ENCODE measurements at places on chromosomes 2 and 18. TPM values are rescaled to one million over a fixed set of nuclear protein-coding genes. Genes with fewer than 3 reads are reported as not detected.

DNA sequence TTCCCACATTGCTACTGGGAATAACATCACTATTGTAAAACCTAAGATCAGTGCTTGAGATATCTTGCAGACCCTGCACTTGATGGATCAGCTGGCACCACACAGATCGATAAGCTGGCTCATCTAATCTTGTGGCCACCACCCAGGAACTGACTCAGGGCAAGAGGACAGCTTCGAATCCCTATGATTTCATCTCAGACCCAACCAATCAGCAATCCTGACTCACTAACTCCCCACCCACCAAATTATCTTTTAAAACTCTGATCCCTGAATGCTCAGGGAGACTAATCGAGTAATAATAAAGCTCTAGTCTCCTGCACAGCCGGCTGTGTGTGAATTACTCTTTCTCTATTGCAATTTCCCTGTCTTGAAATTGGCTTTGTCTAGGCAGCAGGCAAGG, 11.3 kb upstream of the TEX44 start:
- no peak for DNase-seq

- peak; percentile 91 for DNase-seq
These were observed 28.3 kb upstream of the NTSR2 start for GRCh38 chr2:11698009-11698922.

GRCh38 chr2:2822143-2822542, 491.1 kb upstream of the MYT1L start:
- no peak for DNase-seq

GRCh38 chr2:217222309-217222910, 362.5 kb upstream of the TNP1 start:
- DNase-seq = no peak

- DNase-seq = peak; percentile 19
These were observed at the start of gene RFTN2 for GRCh38 chr2:197675246-197675645. RFTN2 (minus strand) TSS chr2:197675587; CDS start chr2:197675458, 129 bp downstream.

DNA sequence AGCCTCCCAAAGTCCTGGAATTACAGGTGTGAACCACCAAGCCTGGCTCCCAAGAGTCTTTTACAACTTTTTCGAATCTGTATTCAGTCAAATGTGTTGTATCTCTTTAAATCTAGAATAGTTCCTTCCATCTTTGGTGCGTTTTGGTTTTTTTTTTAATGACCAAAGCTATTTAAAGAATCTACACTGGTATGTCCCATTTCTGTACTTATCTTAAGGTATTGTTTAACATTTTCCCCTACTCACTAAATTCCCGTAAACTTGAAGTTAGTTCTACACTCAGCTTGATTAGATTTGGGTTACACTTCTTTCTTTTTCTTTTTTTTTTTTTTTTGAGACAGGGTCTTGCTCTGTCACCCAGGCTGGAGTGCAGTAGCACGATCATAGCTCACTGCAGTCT, 63.8 kb downstream of the TMEM237 start:
- DNase-seq = peak; percentile 29

GRCh38 chr2:10910625-10911024, 1.1 kb upstream of the KCNF1 start:
- DNase-seq = no peak

GRCh38 chr2:163800951-163801381, 65.2 kb upstream of the FIGN start:
- peak; percentile 86 for DNase-seq

DNA sequence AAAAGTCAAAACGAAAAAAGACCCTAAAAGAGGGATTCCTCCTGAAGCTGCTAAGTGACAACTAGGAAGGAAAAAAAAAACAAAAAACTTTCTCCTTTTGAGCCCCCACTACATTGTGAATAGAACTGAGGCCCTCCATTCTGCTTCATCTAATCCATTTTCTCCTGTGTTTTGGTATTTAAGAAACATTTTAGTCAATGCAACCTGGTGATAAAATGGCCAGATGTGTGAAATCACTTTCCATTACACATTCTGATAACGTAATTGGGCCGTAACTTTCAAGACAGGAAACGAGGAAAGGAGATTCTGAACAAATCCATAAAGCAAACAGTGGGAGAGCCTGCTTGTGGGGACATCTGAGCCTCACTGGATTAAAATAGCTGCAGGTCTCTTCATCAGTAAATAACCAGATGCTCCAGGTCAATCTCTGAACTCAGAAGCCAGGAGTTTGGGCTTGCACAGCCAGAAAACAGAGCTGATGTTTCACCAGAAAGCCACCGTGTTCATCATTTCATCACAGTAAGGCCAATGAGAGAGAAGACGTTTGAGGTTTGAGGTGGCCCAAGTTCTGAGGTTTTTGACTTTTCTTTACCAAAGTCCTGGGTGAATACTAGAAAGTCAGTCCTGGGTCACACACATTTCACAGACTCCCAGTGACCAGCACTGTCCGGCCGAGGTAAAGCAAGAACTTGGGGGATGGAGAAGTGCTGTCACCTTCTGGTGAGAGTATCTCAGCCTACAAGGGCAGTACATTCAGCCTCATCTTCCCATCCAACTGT, 47.8 kb downstream of the TGFA start:
- DNase-seq = no peak

- DNase-seq = peak; percentile 22
These were observed 172.0 kb downstream of the SLC4A10 start for GRCh38 chr2:161796192-161796591.

GRCh38 chr18:56161566-56162260, 476.7 kb downstream of the TXNL1 start:
- DNase-seq = no peak

GRCh38 chr2:190343536-190344275, at the start of gene INPP1:
INPP1 (plus strand) TSS chr2:190343589; CDS start chr2:190360103, 16,514 bp downstream.
- peak; percentile 72 for DNase-seq

GRCh38 chr2:195505701-195506100, 151.3 kb upstream of the SLC39A10 start:
- DNase-seq = no peak

DNA sequence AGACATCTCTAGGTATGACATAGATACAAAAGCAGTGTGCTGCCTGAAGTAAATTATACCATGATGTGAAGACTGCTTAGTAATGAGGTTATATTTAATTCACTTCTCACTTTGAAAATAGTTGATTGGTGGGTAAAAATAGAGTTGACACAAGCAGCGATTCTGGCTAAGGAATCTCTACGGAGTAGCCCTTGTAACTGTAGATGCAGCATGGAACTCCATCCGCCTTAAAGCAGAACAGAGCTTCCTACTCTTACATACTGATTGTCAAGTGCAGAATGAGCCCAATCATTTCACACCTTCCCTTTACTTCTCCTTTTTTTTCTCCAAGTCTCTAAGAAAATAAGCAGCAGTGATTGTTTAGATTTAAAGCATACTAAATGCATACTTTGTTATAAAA, 1594.6 kb upstream of the SLC39A10 start:
- DNase-seq = no peak

DNA sequence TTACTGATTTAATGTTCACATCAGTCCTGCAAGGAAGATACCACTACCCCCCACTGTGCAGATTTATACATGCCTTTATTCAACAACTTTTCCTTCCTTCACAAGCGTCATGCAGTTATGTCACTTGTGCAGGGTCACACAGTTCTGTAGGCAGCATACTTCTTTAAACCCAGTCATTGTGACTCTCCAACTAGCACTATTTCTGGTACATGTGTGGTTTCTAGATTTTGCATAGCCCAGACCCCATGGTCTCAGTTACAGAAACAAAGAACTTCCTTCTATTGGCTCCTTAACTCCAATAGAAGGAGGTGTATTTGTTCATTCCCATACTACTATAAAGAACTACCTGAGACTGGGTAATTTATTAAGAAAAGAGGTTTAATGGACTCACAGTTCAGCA, 333.1 kb downstream of the ZNF516 start:
- DNase-seq = no peak

DNA sequence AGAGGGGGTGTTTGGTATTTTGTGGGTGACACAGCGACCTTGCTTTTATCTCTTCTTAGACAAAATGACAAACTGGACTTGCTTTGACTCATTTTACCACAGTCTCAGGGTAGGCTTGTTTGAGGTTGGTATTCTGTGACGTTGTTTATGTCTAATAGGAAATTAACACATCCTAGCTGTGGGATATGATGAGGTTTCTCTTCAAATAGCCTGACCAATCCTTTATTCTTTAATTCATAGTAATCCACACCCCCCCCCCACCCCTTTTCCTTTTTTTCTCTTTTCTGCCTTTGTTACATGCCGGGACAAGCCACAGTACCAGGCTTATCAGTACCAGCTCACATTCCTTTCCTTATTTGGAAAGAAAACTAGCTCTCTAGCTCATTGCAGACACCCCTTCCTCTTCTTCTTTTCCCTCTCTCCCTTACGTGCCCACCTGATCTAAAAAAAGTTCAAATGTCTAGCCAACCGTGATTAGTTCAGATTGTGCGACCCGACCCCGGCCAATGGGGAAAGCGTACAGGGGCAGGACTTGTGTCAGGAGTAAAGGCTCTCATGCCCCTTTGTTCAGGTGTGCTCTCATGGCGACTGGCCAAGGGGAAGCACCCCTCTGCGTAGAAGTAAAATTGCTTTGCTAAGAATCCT, 52.2 kb upstream of the PTPRM start:
- DNase-seq = no peak

DNA sequence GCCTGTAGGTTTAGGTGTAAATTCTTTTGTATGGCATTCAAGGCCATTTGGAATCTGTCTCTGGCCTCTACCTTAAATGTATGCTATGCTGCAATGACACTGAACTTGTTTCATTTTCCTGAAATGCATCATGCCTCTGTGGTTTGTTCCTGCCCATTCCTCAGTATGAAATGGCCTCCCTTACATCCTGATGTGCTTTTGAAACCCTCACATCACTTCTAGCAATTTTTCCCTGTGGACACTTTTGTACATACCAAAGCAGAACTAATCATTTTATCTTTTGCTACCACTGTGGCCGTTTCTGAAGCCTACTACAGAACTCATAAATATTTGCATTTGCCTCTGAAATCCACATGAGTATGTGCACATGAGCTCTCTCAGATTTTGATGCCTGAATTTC, 557.2 kb downstream of the ERBB4 start:
- DNase-seq = no peak

- no peak for DNase-seq
These were observed 125.8 kb upstream of the COPS8 start for GRCh38 chr2:236959876-236960275.

DNA sequence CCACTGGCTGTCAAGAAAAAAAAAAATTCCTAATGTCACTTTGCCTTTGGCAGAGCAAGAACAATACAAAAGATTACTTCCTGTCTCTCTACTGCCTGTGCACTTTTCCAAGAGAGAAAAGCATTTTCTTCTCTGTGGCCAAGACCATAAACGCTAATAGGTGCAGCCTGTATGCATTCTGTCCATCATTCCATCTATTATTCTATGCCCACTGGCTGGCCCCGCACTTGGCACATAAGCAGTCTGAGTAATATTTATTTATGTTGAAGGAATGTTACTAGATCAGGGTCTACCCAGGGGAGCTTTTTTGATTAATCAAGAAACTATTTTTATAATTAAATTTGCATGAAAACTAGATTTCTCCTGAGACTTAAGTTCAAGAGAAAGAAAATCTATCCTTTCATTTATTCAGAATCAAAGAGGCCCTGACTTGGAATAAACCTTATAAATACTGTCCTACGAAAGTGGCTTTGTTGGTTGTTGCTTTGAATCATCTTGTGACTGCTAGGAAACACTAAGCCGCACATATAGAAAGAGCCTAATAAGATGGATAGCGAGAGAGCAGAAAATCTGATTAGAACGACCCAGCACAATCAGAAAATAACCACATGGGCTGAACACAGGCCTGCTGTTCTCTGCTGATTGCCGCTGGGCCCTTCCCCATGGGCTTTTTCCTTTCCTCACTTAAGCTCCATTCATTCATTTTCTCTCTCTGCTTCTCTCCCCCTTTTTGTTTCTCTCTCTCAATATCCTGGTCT, 59.4 kb downstream of the MMADHC start:
- DNase-seq = no peak

DNA sequence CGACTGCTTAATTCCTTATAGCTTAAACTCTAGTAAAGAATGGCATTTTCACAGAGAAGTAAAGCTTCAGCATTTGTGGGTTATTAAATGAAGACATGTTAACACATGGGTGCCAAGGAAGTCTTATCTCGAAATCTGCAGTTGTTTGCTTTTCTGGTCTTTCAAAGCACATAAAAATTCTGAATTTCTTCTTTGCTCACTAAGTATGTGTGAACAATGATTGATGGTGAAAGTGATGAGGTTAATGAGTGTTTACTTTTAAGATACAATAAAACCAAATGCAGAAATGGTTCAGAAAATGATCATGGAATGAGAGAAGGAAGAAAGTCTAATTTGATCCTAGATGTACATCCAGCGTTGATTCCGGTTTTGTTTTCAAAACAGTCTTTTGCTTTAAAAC, 234.6 kb upstream of the RAB12 start:
- peak; percentile 25 for DNase-seq

DNA sequence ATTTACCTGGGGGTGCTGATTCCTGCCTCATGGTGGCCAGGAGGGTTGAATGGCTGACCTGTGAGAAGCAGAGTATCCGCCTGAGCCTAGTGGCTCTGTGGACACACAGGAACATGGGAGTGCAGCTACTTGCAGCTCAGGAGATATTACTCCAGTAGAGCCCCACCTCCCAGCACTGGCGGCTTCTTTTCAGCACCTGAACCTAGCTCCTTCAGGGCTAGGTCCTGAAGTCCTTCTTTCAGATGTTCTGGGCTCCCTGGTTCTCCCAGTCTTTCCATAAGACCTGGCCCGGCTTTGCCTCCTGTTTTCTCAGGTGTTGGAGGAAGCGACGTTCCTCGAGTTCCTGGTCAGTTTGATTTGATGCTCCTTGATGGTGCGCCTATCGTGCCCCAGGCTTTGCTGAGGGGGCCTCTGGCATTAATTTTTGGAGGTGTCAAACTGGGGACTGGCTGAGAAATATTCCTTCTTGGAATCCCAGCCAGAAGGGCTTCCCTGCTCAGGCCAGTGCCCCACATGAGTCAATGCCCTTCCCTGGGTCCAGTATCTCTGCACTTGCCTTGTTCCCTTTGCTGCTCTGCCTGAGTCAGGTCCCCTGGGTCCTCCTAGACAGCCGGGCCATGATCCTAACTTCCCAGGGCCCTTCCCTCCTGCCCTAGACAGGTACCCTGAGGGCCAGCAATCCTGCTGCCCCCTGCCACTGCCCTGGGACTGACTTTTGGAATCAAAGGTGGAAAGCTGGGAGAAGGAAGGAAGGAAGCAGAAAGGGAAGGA, 110.7 kb upstream of the HAAO start:
- DNase-seq = no peak

Gene TPGS2
- total RNA-seq = 91.5 TPM

Gene VIL1
- total RNA-seq = not detected

Gene PPP1R1C
- total RNA-seq = 0.32 TPM

Gene TDRD15
- not detected for total RNA-seq

Gene CLHC1
- 14.8 TPM for total RNA-seq

Gene SERPINB10
- total RNA-seq = not detected

Gene RAB17
- total RNA-seq = 0.43 TPM

Gene CTNNA2
- total RNA-seq = not detected

Gene CDK15
- 3.5 TPM for total RNA-seq

Gene REEP1
- under 0.01 TPM for total RNA-seq

Gene C2orf81
- 0.86 TPM for total RNA-seq

Gene THOC1
- 42.7 TPM for total RNA-seq

Gene CD8B2
- total RNA-seq = not detected
